ENCODE measurements at places on chromosomes 1 and 21.

DNA sequence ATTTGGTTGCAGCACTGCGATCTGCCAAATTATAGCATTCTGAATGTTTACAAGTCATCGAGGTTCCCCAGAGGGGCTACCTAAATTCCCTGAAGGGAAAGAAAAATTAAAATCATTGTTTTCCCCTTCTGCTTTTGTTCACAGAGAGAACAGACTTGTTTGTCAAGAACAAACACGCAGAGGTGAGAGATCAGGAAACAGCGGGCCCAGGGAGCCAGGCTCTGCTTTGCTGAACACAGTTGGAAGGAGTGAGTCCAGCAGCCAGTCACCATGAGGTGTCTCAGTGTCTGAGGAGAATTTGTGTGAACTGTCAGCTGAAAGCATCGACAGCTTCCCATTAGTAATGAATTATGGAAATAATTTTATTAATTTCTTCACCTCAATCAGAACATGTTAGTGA, 52.5 kb downstream of the RWDD3 start:
- no peak for DNase-seq

DNA sequence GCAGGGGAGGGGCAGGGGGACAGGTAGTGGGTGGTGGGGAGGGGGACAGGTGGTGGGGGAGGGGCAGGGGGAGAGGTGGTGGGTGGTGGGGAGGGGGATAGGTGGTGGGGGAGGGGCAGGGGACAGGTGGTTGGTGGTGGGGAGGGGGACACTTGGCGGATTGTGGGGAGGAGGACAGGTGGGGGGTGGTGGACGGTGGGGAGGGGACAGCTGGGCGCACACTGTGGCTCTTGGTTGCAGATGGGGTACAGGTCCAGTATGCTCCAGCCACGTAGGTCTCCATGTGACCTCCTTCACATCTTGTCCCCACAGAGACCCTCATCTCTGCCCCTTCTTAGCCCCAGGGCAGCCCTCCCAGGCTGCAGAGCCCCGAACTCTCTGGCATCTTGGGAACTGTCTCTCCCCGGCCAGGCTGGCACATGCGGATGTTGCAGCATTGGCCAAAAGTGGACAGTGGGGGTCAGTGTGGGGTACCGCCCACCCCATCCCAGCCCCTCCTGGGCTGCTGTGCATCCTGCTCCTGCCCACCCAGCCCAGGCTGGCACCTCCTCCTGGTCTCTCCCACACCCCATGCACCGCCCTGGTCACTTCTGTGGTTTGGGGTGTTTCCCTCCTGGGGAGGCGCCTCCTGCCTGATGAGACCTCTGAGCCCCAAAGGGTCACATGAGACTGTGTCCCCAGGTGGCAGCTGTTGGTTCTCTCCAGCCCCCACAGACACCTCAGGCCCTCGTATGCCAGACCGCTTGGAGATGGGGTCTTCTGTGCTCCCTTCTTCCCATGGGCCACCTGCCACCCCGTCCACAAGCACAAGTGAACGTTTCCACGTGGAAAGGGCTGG, 7.6 kb upstream of the SLC19A1 start:
- no peak for DNase-seq

DNA sequence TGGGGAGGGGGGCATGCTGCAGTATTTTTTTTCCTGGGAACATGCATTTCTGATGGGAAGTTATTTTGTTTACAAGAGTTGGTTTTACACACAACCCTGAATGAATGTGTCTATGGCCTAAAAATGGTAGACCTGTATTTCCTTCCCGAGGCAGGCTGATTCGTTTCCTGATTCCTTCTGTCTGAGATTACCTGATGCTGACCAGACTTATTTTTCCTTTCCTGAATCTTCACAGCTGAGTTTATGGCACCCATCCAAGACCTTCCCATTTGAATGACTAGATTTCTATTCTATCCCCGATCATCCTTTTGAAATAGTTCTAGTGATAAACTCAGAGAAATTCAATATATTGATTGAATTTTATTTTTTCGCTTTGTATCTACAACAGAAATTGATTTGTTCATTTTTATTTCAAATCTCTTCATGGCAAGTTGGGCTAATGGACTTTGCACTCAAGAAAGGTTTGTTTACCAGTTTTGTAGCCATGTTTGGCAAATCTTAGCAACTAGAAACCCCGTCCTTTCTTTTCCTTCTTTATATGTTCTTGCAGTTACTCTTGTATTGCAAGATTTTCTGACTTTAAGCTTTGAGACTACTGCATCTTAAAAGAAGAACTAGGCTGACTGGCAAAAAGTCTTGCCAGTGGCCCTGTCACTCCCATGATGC, 15.9 kb upstream of the PLEKHM2 start:
- DNase-seq, result no peak

DNA sequence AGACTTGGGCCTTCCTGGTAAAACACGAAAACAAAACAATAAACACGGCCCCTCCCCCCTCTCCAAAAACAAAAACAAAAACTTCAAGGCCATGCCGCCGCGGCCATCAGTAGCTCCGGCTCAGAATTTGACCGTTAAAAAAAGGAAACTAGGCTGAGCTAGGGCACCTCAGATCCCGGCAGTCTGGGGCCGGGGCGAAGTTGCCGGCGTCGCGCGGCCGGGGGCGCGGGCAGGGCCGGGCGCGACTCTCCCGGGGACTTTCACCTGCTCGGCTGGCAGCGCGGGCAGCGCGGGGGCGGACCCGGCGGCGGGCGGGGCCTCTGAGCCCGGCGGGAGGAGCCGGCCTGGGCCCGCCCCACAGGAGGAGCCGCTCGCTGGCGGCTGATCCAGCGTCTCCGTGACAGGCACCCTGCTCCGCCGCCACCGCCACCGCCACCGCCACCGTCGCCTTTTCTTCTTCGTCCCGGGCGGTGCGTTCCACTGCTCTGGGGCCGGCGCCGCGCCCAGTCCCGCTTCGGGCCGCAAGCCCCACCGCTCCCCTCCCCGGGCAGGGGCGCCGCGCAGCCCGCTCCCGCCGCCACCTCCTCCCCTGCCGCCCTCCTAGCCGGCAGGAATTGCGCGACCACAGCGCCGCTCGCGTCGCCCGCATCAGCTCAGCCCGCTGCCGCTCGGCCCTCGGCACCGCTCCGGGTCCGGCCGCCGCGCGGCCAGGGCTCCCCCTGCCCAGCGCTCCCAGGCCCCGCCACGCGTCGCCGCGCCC, at the start of gene NOS1AP:
Gene NOS1AP (plus strand): TSS at position 358 of the 760 bp plus-strand sequence. CDS start 487 bp downstream, outside the sequence.
- peak; percentile 12 for DNase-seq

DNA sequence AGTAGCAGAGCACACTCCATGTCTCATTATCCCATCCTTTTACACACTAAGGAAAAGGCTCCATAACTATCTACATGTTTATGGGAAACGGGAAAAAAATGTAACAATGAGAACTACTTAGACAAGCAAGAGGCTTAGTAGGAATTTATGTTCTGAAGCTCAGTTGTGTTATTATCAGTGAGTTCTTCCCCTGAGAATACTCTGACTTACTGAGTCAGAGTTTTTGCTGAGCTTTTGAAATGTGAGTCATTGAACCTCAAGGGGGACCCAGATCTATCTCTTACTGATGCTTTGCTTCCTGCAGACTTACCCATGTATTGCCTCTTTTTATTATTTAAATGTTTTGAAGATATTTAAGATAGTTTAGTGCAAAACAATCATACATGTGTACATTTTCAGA, 20.1 kb downstream of the CFHR5 start:
- no peak for DNase-seq

GRCh38 chr1:88876573-88877365, 14.6 kb downstream of the GTF2B start:
- peak; percentile 25 for DNase-seq

- no peak for DNase-seq
Measured at GRCh38 chr1:43538143-43538487, 7.4 kb downstream of the PTPRF start.

- DNase-seq, result no peak
Measured at GRCh38 chr1:6273380-6273891, 12.5 kb upstream of the GPR153 start.

- no peak for DNase-seq
Measured at GRCh38 chr1:34806396-34806795, 13.6 kb downstream of the GJA4 start.

- no peak for DNase-seq
Measured at GRCh38 chr1:8604041-8604945, 213.1 kb downstream of the RERE start.

GRCh38 chr21:28693476-28693875, 299.2 kb downstream of the LTN1 start:
- DNase-seq, result no peak

DNA sequence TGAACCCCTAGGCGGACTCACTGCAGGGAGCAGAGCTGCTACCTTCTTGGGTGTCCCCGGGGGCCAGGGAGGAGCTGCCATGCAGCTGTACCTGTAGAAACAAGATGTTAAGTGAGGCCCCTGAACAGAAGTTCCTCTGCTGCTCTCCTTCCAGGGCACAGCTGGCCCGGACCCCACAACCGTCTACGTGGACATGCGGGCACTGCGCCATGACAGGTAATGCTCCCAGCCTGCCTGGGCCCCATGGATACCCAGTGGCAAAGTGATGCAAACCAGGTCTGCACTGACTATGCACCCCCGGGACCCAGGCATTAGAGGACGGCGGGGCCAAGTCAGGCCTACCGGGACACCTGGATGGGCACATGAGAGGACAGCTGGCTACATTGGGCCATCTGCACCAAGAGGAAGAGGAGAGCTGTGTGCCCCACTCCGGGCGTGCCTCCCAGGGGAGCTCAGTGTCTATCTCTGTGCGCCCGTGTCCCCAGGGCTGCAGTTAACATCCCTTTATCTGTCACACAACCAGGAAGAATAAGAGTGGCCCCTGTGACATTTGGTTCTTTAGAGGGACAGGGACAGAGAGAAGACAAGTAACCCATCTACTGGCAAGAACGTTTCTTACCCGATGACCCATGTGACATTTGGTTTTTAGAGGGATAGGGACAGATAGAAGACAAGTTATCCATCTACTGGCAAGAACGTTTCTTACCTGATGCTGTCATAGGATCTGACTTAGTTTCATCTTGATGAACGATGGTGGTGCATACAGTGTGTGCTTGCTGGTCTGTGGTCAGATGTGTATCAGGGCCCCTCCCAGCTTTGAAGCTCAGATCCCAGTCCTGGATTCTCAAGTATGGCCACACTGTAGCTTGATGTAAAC, 44.1 kb downstream of the S100B start:
- no peak for DNase-seq

GRCh38 chr1:212621949-212622305, 13.4 kb downstream of the ATF3 start:
- no peak for DNase-seq

DNA sequence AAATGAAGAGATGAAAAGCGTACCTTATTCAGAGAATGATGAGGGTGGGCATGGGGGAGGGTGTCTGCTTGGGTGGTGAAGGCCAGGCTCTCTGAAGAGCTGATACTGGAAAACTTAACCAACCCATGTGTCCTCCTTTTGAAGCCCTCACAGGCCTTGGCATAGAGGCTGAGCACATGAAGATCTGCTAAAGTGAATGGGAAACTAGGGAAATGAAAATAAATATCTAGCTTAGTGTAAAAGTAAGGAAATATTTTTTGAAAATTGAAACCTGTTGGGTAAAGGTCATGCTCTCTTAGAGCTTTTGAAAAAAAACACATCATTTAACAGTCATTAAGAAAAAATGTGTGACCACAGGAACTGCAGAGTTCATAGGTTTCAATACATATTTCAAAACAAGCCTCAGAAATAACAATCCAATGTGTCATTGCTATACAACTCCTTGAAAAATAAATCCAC, 40.5 kb upstream of the RALGPS2 start:
- DNase-seq, result no peak

- no peak for DNase-seq
Measured at GRCh38 chr1:201761871-201762270, 67.1 kb upstream of the IPO9 start.

- no peak for DNase-seq
Measured at GRCh38 chr1:232751393-232752140, 53.6 kb upstream of the MAP10 start.

GRCh38 chr1:40884055-40884795, 22.1 kb upstream of the CITED4 start:
- DNase-seq, result no peak

- DNase-seq, result no peak
Measured at GRCh38 chr21:45015469-45015860, 58.9 kb upstream of the ADARB1 start.

GRCh38 chr1:172674831-172675613, 16.1 kb downstream of the FASLG start:
- DNase-seq, result no peak

DNA sequence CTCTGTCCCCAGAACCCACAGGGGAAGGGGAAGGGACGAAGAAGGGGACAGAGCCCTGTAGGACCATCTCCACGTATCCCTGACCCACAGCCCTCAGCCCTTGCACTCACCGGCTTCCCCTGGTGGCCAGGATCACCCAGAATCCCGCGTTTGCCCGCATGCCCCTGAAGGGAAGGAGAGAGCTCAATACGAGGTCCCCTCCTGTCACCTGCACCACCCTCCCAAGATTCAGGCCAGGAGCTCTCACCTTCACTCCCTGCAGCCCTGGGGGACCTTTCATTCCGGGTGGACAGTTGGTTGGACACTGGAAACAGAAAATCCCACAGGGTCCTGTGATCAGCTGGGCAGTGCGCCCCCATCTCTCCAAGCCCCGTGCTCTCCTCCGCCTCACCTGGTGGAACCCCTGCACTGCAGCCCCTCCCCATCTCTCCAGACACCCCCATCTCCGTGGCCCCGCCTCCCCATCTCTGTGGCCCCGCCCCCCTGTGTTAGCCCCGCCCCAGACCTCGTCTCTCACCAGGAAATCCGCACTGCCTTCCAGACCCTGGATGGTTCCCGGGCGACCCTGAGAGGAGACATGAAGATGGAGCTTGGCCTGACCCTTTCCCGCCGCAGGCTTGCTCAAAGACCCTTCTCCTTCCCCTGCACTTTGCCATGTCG, 6.0 kb downstream of the COL9A2 start:
- no peak for DNase-seq

GRCh38 chr1:6523566-6523965, 30.7 kb downstream of the NOL9 start:
- no peak for DNase-seq

DNA sequence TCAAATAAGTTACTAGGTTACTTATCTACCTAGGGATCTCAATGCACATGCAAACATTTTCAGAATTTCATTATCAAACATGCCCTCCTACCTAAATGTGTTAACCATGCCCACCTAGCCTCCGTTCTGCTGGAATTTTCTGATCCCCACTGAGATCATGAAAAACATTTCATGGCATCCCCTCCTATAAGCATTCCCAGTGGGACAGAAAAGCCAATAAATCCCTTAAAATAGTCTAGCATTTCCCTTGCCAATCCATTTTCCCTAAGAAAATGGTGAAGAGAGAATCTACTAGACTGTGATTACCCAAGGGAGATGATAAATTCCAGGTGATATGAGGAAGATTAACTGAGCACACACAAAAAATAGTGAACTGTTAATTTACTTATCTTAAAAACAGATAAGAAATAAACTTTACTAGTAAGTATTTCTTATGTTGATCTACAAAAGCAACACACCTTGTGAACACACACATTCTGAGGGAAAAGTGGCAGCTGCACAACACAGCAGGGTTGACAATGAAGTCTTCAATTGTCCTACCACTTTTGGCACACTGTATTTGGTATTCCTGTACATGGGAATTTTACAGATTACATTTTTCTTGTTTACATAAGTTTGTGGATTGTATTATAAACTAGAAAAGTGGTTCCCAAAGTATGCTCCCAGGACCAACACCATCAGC, 49.6 kb downstream of the ARID4B start:
- DNase-seq, result no peak
